ENCODE measurements at places on chromosomes 1 and 21.

DNA sequence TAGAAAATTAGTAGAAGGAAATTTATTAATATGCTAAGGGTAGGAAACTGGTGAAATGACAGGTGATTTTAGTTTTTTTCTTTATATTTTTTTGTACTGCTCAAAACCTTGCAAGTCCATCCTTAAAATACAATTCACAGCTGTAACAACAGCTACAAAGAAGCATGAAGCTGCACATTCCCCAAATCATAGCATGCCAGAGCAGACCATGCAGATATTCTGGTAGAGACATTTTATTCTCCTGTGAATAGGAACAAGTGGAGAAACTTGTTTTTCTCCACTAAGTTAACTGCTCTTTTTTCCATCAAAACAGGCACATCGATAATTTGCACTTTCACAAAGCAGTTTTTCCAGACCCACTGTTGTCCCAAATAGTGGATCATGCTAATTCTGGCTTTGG lies 1125.7 kb downstream of the BRINP3 start:
- no peak for DNase-seq

DNA sequence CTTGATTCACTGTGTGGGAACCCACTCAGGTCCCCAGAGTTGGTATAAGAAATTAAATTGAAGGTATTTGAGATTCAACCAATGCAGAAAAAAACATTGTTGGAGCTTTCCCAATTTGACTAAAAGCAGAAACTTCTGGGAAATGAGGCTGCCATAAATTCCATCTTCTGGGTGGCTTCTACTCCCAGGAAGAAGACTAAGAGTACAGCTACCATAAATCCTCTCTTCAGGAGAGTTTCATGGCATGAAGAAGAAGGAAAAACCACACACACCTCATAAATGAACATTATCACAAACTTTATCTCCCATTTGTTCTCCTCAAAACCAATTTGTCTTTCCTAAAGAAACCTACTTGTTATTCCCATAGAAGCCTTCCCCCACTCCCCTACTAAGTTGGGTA lies 283.9 kb downstream of the DPYD start:
- no peak for DNase-seq

GRCh38 chr1:217647791-217648190 lies 16.6 kb downstream of the SPATA17 start:
- DNase-seq = no peak

DNA sequence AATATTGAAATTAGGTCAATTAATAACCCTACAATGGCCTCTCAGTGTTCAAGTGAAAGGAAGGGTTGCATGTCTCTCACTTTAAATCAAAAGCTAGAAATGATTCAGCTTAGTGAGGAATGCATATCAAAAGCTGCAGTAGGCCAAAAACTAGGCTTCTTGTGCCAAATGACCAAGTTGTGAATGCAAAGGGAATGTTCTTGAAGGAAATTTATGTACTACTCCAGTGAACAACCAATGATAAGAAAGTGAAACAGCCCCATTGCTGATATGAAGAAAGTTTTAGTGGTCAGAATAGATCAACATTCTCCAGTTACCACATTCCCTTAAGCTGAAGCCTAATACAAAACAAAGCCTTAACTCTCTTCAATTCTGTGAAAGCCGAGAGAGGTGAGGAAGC lies 10.0 kb downstream of the MAEL start:
- no peak for DNase-seq

DNA sequence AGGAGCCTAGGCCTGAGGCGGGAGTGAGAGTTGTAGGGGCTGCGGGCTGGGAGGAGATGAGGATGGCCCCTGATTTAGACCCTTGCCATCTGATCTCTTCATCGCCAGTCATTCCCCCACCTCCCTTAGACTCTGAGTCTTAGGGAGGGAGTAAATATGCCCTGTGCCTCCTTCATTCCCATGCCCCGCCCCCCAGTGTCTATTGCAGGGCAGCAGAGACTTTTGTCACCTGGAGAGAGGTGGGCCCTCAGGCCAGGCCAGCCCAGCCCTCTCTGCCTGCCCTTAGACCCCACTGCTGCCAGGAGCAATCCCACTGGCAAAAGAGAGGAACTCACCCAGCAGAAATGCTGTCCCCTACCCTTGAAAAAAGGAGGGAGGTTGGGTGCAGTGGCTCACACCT lies 3.2 kb upstream of the MFAP2 start:
- DNase-seq = no peak

- no peak for DNase-seq
These were observed 147.9 kb downstream of the RASAL2 start for GRCh38 chr1:178241837-178242236.

GRCh38 chr21:37496972-37497371 lies 130.4 kb downstream of the DYRK1A start:
- DNase-seq = peak; percentile 35

- DNase-seq = no peak
These were observed 66.8 kb downstream of the KCNN3 start for GRCh38 chr1:154802982-154803920.

DNA sequence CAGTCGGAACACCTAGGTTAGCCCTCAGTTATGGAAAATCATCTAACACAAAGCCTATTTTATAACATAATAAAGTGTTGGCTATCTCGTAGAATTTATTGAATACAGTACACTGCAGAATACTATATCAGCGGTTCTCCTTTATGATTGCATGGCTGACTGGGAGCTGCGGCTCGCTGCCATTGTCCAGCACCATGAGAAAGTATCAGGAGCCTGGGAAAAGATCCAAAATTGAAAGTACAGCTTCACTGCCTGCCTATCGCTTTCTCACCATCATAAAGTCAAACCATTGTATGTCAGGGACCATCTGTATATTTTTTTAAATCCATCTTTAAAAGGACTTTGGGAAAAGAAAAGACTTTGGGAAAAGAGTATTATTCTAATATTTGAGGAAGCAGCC lies 111.9 kb upstream of the RAVER2 start:
- DNase-seq = no peak

GRCh38 chr1:224087286-224087794 lies 26.6 kb upstream of the FBXO28 start:
- DNase-seq = peak; percentile 5

GRCh38 chr1:238624776-238625175 lies 734.1 kb upstream of the ZP4 start:
- DNase-seq = no peak

- no peak for DNase-seq
These were observed 121.1 kb upstream of the ST6GALNAC5 start for GRCh38 chr1:76746206-76746605.

- no peak for DNase-seq
These were observed 15.1 kb downstream of the MORN1 start for GRCh38 chr1:2376261-2376741.

- DNase-seq = no peak
These were observed 59.1 kb downstream of the GORAB start for GRCh38 chr1:170590921-170591705.

- DNase-seq = no peak
These were observed 557.2 kb upstream of the BEND5 start for GRCh38 chr1:49333906-49334305.

DNA sequence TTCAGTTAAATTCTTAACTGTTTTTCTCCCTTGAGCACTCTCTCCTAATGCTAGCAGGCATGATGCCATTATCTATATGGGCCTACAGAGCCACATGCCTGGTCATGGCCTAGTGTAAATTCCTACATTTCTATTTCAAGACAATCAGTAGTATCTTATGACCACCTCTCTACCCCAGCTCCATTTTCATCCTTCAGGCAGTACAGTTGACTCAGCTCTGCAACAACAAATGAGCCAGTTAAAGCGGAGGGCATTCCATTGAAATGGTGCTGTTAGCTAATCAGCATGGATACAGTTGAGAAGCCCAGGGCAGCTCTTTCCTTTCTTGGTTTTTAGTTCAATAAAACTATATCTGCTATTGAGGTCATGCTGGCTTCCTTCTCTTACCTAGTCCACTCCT lies 150.0 kb downstream of the PPP1R12B start:
- no peak for DNase-seq

GRCh38 chr21:46033410-46034400 lies 52.1 kb downstream of the COL6A1 start:
- no peak for DNase-seq

GRCh38 chr1:110453829-110454228 lies 2.9 kb downstream of the PROK1 start:
- no peak for DNase-seq

GRCh38 chr1:179318491-179318890 lies 24.9 kb downstream of the SOAT1 start:
- DNase-seq = no peak

- peak; percentile 84 for DNase-seq
These were observed 366.3 kb upstream of the ESRRG start for GRCh38 chr1:217089361-217090014.

DNA sequence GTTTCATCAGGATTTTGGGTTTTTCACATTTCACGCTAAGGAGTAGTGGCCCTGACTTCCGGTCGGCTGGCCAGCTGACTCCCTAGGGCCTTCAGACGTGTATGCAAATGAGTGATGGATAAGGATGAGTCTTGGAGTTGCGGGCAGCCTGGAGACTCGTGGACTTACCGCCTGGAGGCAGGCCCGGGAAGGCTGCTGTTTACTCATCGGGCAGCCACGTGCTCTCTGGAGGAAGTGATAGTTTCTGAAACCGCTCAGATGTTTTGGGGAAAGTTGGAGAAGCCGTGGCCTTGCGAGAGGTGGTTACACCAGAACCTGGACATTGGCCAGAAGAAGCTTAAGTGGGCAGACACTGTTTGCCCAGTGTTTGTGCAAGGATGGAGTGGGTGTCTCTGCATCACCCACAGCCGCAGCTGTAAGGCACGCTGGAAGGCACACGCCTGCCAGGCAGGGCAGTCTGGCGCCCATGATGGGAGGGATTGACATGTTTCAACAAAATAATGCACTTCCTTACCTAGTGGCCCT lies 23.1 kb upstream of the TNFRSF1B start:
- peak; percentile 25 for DNase-seq

GRCh38 chr1:26791626-26792025 lies 3.9 kb downstream of the PIGV start:
- DNase-seq = no peak

- DNase-seq = no peak
These were observed 79.3 kb upstream of the SPAG17 start for GRCh38 chr1:118264343-118264742.

- DNase-seq = peak; percentile 57
These were observed 125.9 kb downstream of the HFM1 start for GRCh38 chr1:91278754-91279153.

DNA sequence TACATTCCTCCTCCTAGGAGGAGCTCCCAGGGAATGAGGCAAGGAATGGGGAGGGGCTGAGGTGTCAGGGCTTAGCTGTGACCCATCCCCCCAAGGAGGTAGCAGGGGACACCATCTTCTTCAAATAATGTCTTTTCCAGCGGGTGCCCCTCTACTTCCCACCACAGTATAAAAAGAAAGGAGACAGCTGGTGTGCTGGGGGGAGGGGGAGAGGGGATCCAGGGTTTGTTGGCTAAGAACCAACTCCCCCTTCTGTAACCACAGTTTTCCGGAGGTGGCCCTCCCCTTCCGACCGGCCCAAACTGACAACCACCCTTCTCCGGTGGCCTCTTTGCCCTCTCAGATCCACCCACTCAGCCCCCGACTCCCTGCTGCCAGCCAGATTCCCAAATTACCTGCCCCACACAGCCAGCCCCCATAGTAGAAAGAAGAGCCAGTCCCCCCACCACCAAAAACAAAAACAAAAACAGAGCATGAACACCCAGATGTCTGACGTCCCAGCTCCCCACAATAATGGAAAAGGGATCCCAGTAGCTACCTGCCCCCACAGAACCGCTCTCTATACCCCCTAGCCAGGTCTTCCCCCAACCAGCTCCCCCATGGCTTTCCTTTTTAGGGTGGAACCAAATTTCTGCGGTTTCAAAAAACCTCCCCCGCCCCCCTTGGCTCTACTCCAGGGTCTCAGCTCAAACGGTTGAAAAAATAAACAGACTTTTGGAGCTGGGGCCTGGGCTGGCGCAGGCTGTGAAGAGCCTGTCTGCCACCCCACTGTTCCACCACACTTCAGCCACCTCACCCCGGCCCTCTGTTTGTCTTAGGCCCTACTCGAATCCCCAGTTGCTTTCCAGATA lies 2.1 kb downstream of the ARHGEF2 start:
- DNase-seq = peak; percentile 17

GRCh38 chr1:89941110-89941766 lies 53.7 kb upstream of the ZNF326 start:
- DNase-seq = peak; percentile 16

- no peak for DNase-seq
These were observed 78.5 kb downstream of the PLXNA2 start for GRCh38 chr1:208165659-208166058.

GRCh38 chr1:207673399-207673798 lies 28.5 kb downstream of the CR1L start:
- DNase-seq = peak; percentile 2
